ENCODE measurements at places on chromosomes 16 and 17. TPM values are rescaled to one million over a fixed set of nuclear protein-coding genes. Genes with fewer than 3 reads are reported as not detected.
A peak's percentile ranks its signal among the peaks of the same experiment; 100 is the strongest.

RNF112 gene
- 3.3 TPM for polyA plus RNA-seq

SOX9 gene
- 12.5 TPM for polyA plus RNA-seq

NPIPB8 gene
- not detected for polyA plus RNA-seq

CES1 gene
- 59.6 TPM for polyA plus RNA-seq

HS3ST3B1 gene
- polyA plus RNA-seq, result 0.93 TPM

GAST gene
- polyA plus RNA-seq, result not detected

CIBAR2 gene
- 0.09 TPM for polyA plus RNA-seq

DNA sequence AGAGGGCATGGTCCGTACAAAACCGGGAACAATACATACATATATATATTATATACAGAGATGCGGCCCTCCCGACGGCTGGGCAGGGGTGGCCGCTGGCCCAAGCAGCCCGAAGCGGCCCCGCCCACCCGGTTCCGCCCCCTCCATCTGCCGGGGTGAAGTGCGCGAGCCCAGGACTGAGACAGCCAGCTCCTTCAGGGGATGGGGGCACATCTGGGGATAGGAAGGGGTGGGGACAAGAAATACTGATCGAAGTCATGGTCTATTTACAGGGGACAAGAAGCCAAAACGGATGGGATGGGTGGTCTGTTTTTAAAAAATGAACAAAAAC, 3.8 kb upstream of the SAMD14 start:
- DNase-seq, result peak; percentile 75

DNA sequence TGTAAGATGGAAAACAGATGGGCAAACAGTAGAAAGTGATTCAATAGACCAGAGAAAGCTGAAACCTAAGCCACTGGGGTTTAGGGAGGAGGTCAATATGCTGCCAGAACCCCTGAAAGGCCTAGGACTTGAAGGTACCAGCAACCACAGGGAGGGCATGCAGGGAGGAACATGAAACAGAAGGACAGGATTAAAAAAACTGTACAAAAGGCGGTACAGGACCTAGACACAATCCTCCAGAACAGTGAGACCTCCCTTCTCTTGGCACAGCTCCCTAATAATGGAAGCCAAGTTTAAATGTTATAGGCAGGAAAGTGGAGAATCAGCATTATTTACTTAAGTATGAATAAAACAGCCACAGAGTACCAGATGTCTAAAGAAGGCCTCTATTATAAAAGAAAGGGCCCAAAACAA, 105.5 kb downstream of the SPAG9 start:
- no peak for DNase-seq

- no peak for DNase-seq
These were observed 221.2 kb downstream of the CDH13 start for GRCh38 chr16:82848013-82848412.

DNA sequence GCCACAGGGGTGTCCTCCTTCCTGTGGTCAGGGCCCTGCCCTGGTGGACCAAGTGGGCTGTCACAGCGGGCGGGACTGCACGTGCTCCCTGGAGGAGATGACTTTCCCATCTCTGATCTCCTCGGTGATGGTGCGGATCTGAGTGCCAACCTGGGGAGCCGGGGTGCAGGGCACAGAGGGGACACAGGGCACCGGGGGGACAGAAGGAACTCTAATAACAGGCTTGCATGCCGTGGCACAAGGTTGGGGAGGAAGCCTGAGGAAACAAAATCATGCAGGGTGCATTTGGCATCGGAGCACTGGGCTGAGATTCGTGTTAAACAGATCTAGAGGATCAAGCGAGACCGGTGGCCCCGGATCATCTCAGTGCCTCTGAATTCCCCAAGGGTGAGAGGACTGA, 3.4 kb downstream of the KRT36 start:
- no peak for DNase-seq

- DNase-seq, result peak; percentile 90
These were observed at the start of gene TP53I13 for GRCh38 chr17:29568331-29569244. Gene TP53I13, plus strand, starts transcription at chr17:29568701. Its CDS starts 58 bp downstream, at chr17:29568759.

GRCh38 chr16:1635070-1635469, 22.9 kb downstream of the CRAMP1 start:
- no peak for DNase-seq

GRCh38 chr17:50169881-50170459, 4.2 kb downstream of the SGCA start:
- peak; percentile 44 for DNase-seq

DNA sequence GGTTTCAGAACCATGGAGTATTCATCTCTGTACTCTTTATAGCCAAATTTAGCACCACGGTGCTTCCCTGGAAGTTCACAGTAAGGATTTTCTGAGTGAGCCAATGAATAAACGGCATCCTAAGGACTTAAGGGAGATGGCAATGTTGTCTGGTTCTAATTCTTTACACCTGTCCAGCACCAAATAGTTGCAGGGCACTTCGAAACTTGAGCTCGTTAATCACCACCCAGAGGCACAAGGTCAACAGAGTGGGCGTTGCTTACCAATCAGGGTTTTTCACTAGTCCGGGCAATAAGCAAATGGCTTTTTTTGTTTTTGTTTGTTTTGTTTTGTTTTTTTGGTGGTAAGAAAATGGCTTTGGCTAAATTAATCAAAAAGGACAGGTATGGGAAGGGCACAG, 28.2 kb upstream of the TMEM220 start:
- no peak for DNase-seq

DNA sequence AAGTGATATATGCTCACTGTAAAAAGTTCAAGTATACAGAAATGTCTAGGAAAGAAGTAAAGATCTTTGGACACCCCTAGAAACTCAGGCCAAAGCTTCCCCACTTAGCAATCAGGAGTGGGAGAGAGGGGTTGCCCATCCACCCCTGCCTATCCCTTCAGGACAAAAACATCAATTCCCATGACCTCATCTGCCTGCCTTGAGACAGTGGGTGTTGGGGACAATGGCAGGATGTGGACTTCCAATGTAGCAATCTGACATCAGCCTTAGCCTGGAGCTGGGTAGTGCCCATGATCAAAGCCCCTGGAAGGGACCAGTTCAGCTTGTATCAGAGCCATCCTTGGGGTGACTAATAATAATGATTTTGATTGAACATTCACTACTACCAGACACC, 18.1 kb downstream of the ITPRIPL2 start:
- DNase-seq, result no peak

DNA sequence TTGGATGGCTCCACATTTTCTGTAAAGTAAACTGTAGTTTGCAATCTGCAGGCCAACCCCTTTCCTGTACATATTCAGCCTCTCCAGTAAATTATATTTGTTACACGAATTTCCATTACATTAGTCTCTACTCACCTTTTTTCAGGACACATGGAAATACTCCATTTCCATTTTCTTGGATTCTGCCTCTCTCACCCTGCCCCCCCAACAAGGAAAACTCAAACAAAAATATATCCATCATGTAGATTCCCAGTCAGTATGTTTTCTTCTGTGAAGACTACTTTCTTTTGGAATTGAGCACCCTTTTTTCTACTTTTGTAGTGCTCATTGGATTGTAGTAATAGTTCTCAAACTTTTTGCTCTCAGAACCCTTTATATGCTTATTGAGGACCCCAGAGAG, 2.9 kb downstream of the PPM1D start:
- no peak for DNase-seq

GRCh38 chr16:58099097-58099955, 29.9 kb downstream of the CFAP20 start:
- DNase-seq, result no peak
